HAP-1 (cell line): ENCODE measurements at places on chromosomes 2 and 18.

DNA sequence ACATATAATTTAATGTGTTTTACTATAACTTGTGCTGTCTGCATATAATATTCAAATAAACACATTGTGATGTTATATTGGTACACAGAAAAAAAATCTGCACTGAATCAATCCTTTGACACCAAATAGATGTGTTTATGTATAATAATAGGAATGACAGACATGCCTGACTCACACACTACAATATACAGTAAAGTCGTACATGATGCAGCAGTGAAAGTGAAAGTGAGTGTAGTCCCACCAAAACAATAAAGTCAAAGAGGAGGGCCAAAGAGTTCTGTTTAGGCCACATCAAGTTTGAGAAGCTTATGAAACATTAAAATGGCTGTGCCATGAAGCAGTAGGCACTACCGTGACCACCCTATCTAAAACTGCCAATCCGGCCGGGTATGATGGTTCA is 8.2 kb upstream of the RBM44 start:
- DNase-seq = no peak

GRCh38 chr2:100707016-100707947 is 112.7 kb upstream of the NPAS2 start:
- no peak for DNase-seq

GRCh38 chr2:196383799-196384198 is 212.4 kb upstream of the STK17B start:
- DNase-seq = no peak

- DNase-seq = no peak
These were observed 39.0 kb downstream of the FBXO48 start for GRCh38 chr2:68428126-68428525.

DNA sequence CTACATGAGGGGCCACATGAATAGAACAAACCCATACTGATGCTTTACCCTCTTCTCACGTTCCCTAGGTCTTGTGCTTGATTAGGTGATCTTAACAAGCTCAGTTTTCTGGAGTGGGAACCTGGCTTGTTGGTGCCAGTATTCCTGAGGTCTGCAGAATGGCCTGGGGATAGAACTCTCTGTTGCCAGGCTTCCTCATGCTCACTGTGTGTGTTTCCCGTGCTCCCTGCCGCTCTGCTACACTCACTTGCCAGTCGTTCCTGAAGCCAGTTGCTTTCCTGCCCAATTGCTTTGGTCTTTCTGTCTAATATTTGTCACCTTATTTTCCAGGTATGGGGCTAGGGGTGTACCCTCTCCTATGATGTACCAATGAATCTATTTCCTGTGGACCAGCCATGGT is 2111.5 kb upstream of the PIK3C3 start:
- no peak for DNase-seq
